Bronchus fibroblast of lung (primary cell): ENCODE measurements at places on chromosomes 5 and 9. TPM values are rescaled to one million over a fixed set of nuclear protein-coding genes. Genes with fewer than 3 reads are reported as not detected.

The TAF11L10 gene
- not detected in 2 replicates for total RNA-seq

The SOHLH1 gene
- not detected in 2 replicates for total RNA-seq

The HTR4 gene
- total RNA-seq: not detected in 2 replicates

The C1QTNF3 gene
- total RNA-seq: 0.34 and 0.59 TPM in 2 replicates

The TRAF1 gene
- total RNA-seq: 3.4 and 4.0 TPM in 2 replicates

The FOXD4L5 gene
- not detected in 2 replicates for total RNA-seq

The MED10 gene
- 16.8 and 17.8 TPM in 2 replicates for total RNA-seq

The UGT3A2 gene
- not detected in 2 replicates for total RNA-seq

The TTC1 gene
- 34.5 and 45.7 TPM in 2 replicates for total RNA-seq

The SV2C gene
- not detected in 2 replicates for total RNA-seq

The GRXCR2 gene
- total RNA-seq: not detected in 2 replicates

The PARP8 gene
- total RNA-seq: 3.3 and 3.4 TPM in 2 replicates

The BTNL3 gene
- total RNA-seq: not detected in 2 replicates

The PPP1R26 gene
- 7.6 and 7.9 TPM in 2 replicates for total RNA-seq

The FBP1 gene
- total RNA-seq: not detected in 2 replicates

The FOXE1 gene
- total RNA-seq: not detected in 2 replicates

The HARS1 gene
- total RNA-seq: 70.8 and 73.6 TPM in 2 replicates

The NMUR2 gene
- total RNA-seq: not detected in 2 replicates

The DNM1 gene
- total RNA-seq: 4.5 and 5.7 TPM in 2 replicates

The SPATA9 gene
- 0.15 and 0.84 TPM in 2 replicates for total RNA-seq

The MYMK gene
- total RNA-seq: not detected in 2 replicates

The WWC1 gene
- total RNA-seq: 3.1 and 4.2 TPM in 2 replicates

The TAF11L14 gene
- total RNA-seq: not detected in 2 replicates

The PPP2R2B gene
- under 0.01 and 0.17 TPM in 2 replicates for total RNA-seq

The OBP2B gene
- not detected in 2 replicates for total RNA-seq

The FGD3 gene
- not detected in 2 replicates for total RNA-seq

The GCNT4 gene
- total RNA-seq: 0.30 and 0.34 TPM in 2 replicates

The KIF4B gene
- total RNA-seq: not detected in 2 replicates

The SCAI gene
- 2.7 and 2.8 TPM in 2 replicates for total RNA-seq

The NR4A3 gene
- total RNA-seq: under 0.01 and 0.15 TPM in 2 replicates

The PROB1 gene
- 1.2 and 1.5 TPM in 2 replicates for total RNA-seq

The NR5A1 gene
- not detected in 2 replicates for total RNA-seq

The GABRA1 gene
- total RNA-seq: not detected in 2 replicates

The DDX4 gene
- total RNA-seq: not detected in 2 replicates

The GLDC gene
- 0.30 and 0.34 TPM in 2 replicates for total RNA-seq

The ARHGEF39 gene
- total RNA-seq: 15.0 and 16.5 TPM in 2 replicates

The HMHB1 gene
- total RNA-seq: not detected in 2 replicates
